ENCODE measurements at places on chromosomes 5 and 9. TPM values are rescaled to one million over a fixed set of nuclear protein-coding genes. Genes with fewer than 3 reads are reported as not detected.

Gene ALDH1A1
- 1.6 TPM for total RNA-seq

DNA sequence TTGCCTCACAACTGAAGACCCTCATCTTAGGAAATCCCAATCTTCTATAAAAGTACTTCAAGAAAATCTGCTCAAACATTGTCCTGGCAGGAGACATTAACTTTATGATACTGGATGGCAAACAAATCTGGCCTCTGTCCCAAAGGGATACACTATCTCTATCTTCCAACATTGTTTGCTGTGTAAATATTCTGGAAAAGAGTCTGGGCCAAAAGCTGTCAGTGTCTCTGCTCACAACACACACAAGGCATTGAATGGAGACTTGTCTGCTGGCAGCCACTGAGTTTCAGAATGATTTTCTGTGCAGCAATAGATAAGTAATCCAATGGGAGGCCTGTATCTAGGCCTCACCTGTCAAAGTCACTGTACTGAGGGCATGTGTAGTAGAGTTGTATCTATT lies 471.1 kb downstream of the DMAC1 start:
- DNase-seq: no peak

- DNase-seq: no peak
These were observed 4.0 kb downstream of the RNF183 start for GRCh38 chr9:113298924-113299770.

Gene SPATA31E1
- total RNA-seq: not detected

DNA sequence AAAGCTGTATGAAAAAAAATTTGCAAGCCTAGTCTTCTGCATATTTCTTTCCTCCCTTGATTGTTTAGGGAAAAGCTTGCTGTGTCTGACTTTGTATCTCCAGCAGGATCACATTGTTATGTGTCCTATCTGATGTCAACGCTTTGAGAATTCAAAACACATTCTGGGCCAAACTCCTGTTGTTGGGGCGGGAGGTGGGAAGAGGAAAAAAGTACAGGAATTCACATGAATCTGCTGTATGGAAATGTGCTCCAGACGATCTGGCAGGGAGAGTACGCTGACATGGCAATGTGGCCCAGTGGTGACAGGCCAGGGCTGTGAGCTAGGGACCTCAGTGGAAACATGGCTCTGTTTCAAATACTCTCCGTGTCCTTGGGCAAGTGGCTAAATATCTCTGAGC lies 87.4 kb upstream of the GNA14 start:
- DNase-seq: no peak

Gene SCGB3A1
- 3.7 TPM for total RNA-seq

Gene GNA14
- 0.63 TPM for total RNA-seq

DNA sequence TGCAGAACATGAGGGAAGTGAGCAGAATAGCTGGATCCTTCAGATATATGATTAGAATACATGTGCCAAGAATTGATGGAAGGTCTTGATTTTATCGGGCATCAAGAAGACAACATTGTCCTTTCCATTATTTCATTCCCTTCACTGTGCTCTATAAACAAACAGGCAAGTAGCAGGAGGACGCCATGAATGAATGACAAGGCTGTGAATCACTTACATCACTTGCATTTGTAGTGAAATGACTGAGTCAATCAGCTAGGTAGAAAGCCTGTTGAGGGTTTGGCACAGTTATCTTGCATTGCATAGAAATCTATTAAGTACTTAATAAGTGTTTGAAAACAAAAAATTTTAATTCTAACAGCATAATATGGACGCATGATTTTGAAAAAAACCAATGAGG lies 548.8 kb upstream of the IZUMO3 start:
- DNase-seq: no peak

DNA sequence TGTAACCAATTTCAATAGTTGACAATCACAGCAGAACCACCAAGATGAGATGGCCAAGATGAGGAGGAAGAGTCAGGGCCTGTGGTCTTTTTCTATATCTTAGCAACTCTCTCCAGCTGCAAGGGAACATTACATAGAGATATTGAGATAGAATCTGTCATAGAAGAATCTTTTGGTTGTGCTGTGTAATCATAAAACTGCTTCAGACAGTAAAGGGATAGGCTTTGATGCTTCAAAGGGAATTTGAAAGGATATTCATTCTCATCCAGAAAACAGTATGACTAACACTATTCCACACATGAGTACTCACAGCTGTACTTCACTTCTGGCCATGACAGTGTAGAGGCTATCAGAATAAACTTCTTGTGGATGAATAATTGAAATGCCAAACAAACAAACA lies 145.9 kb downstream of the YIPF5 start:
- DNase-seq: no peak

DNA sequence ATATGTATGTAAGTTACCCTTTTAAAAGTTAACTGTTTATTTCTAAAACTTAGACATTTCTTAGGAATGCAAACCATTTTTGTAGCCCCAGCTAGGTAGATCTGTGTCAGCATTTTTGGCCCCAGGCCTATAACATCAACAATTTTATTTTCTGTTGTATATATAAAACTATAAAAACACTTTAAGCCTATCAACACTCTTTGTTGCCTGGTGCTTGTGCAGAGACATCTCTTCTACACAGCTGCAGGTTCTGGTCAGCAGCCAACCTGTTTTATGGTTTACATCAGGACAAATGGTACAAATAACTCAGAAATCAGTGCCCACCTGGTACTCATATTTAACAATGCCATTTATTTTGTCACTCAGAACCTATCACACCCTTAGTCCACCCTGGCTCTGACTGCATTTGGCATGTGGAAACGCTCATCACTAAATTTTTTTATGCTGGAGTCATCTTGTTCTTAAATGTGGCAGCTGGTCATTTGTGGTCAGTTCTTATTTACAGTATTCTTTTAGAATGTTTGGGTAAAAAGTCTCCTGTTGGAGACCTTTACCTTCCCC lies 173.4 kb downstream of the DNAH5 start:
- DNase-seq: no peak

DNA sequence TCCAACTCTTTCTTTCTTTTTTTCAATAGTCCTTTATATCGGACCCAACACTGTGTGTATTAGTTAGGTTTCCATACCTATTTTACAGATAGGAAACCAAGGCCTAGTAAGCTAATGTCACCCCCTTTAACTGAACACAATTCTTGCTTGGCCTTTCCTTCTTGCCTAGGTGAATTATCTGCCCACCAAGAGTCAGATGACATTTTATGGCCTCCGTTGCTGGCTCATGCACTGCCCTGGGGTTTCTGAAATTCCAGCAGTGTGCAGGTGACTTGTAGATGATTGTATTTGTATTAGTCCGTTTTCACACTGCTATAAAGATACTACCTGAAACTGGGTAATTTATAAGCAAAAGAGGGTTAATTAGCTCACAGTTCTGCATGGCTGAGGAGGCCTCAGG lies 293.8 kb downstream of the GAS1 start:
- DNase-seq: no peak

GRCh38 chr9:110021891-110022290 lies 186.1 kb downstream of the C9orf152 start:
- DNase-seq: no peak

Gene PRR7
- total RNA-seq: 10.3 TPM

GRCh38 chr9:100350188-100350587 lies 2.6 kb downstream of the TEX10 start:
- DNase-seq: no peak

GRCh38 chr9:85040821-85041465 lies 371.4 kb downstream of the NTRK2 start:
- no peak for DNase-seq

DNA sequence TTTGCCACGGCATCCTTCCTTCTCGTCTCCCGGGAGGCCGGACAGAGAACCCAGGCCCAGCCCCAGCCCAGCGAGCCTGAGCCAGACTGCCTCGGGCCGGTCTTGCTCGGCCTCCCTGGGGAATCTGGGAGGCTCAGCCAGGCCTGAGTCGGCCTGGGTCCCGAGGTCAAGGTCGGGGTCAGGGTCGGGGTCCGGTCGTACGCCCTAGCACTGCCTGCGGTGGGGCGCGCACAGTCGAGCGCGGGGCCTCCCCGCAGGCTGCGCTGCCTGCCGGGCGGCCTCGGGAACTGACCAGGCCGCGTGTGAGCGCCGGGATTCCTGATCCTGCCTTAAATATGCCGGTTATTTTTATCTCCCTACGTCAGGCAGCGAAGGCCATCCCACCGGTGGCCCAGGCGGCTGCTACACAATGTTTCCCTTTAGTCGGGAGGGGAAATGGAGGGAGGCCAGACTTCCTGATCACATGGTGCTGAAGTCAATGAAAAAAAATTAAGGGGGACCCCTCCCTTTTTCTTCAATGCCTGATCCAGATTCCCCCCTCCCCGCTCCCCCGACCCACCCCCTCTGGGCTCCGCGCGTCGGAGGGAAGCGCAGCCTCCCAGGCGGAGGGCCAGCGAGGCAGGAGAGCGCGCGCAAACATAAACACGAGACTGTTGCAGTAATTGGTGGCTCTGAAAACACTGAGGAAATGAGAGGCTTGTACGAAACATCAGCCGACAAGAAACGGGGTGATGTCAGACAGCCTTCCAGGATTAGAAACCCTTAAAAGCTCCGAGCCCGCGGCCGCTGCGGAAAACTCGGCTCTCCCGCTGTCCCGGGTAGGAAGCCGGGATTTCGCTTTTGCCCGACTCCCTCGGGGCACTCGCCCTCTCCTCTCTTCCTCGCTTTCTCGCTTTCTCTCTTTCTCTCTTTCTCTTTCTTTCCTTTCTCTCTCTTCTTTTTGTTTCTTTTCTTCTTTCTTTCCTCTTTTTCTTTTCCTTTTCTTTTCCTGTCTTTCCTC lies 148.2 kb upstream of the KLF4 start:
- DNase-seq: peak; percentile 41

Gene MTX3
- 16.8 TPM for total RNA-seq

DNA sequence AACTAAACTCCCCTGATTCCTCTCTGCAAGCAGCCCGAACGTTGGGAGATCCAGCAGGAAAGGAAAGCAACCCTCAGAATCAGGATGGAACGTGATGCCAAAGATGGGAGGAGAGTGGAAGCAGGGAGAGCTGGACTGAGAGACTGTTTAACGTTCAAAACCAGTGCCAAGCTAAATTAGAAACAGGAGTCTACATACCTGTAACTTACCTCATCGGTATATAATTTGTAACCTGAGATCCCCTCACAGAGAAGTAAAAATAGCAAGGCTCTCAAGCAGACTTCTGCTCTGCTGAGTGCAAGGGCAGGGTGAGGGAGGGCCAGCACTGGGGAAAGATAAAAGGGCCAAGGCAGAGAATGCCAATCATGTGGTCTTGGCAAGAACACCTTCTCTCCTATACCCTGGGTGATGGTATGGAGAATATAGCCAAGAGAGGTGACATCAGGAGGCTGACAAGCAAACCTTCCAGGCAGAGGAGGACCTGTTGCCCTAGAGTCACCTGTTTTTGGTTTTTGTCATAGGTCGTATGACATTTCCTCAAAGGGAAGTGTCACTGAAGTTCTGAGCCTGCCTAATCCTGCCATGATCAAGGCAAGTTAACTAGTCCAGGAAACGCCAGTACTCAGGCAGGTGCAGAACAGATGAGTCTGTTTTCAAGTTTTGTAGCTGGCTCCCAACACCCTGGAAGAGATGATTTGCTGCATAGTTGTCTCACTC lies 472.0 kb downstream of the NFIB start:
- DNase-seq: no peak
